NCI-H146 (cell line): ENCODE measurements at places on chromosomes 12 and 14.

DNA sequence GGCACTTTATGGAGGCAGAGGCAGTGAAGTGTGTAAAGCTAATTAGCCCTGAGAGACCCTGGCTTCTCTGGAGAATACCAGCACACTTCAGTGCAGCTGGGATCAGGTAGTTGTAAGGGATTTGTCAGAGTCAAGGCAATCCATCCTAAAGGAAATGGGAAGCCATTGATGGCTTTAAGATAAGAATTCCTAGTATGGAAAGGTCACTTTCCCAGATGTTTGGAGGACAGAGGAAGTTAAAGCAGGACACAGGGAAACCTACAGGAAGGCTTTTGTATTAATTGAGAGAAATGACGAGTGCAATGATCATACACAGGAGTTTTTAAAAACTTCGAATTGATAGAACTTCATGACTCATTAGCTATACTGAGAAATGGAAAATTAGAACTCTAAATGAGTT is 254.4 kb downstream of the SLC16A7 start:
- DNase-seq = no peak

GRCh38 chr12:94098466-94098865 is 49.9 kb upstream of the PLXNC1 start:
- no peak for DNase-seq

- peak; percentile 35 for DNase-seq
Measured at GRCh38 chr12:77847060-77847541, 16.4 kb downstream of the NAV3 start.

GRCh38 chr14:21256539-21257393 is 12.5 kb downstream of the HNRNPC start:
- DNase-seq = no peak

DNA sequence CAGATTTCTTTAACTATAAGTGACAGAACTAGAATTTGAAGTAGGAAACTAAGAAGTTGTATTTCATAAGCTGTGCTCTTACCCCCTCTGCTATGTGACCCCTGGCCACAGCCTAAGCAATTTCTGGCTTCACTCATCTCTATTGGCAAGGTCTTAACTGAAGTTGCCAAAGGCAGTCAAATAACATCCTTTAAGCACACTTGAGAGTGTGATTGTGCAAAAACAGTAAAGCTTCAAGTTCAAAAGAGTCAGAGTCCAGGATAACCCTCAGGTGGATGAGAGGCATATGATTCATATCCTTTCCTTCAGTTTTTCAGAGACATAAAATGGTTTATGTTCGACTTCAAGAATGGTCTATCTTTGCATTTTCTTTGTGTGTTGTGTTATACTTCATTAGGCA is 45.2 kb downstream of the GRIP1 start:
- no peak for DNase-seq

DNA sequence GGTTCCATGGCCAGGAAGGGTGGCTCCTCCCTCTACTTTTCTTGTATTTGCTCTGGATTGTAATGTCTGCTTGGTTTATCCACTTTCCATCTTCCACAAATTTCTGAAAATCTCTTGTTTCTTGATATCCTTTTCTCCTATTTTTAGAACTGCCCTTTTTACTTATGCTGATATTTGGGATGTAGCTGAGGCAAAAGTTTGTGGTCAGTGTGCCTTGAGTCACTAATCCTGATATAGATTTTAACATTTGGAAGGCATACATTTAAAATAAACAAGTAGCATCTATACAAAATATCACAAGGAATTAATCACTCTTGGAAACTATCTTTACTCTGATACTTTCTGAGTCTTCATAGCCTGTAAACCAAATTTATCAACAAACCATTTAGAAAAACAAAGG is 11.0 kb downstream of the GRIP1 start:
- no peak for DNase-seq

- DNase-seq = no peak
Measured at GRCh38 chr12:47017901-47018475, 61.4 kb upstream of the PCED1B start.

- DNase-seq = no peak
Measured at GRCh38 chr14:100438678-100439592, 115.8 kb downstream of the SLC25A47 start.

DNA sequence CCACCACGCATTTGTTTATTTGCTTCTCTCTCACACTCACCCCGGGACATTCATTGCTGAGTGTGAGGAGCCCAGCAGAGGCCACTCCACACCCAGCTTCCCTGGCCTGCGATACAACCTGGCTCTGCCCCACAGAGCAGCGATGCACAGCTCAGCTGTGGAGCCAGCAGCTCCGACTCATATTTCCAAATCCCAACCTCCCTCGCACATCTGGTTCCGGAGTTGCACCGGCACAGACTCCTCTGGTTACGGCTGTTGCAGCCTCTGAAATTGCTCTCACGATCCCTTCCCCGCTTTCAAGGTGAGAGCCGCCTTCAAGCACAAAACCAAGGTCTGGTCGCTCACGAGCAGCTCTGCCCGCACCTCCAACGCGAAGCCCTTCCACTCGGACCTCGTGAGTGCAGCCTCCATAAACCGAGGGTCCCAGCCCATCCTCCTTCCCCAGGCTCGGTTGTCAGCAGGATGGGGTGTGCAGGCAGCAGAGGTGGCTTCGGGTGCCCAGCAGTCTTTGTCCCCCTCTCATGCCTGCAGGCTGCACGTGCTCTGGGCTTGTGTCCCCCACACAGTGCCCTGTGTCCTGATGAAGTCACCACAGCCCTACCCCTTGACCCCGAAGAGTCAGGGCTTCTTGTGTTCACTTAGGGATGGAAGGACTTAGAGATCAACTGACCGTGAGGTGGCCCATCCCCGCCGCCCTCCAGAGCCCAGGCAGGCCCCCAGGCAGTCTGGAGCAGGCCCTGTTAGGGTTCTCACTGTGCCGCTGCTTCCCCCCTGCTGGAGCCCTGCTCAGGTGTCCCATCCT is 184.3 kb downstream of the ADGRD1 start:
- no peak for DNase-seq

GRCh38 chr12:122064780-122065588 is 13.6 kb upstream of the MLXIP start:
- DNase-seq = peak; percentile 45

DNA sequence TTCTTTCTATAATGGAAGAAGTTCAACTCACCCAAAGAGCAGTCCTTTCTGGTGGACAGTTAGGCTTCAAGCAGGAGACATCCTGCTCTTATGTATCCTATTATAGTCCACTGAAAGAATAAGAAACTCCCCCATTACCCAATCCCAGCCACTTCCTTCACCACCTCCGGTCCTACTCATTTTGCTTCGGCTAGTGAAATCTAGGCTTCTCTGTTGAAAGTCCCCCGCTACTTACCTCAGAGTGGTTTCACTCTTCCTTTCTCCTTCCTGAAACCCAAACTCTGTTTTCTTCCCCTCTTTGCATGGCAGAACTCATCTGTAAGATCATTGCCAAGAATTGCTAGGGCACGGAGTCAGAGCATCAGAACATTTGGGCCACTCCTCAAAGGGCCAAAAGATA is at the start of gene GPR84:
GPR84 (minus strand) TSS at position 74 of the 400 bp plus-strand sequence. CDS start 635 bp downstream, outside the sequence.
- DNase-seq = no peak

DNA sequence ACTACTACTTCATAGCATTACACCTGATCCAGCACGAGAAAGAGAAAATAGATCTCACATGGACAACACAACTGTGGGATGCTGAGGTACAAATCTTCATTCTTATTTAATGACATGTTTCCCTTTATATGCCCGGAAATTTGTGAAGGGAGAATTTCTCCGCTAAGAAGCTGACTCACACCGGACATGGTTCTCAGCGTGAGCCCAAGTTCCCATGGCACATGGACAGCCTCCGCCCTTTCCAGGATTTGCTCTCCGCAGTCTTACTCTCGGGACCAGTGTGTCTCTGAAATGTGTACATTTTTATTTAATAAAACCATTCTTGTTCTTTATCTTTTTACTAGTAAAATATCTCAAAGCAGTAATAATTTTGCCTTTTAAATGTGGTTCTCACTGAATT is 1154.8 kb downstream of the TMEM121 start:
- no peak for DNase-seq

DNA sequence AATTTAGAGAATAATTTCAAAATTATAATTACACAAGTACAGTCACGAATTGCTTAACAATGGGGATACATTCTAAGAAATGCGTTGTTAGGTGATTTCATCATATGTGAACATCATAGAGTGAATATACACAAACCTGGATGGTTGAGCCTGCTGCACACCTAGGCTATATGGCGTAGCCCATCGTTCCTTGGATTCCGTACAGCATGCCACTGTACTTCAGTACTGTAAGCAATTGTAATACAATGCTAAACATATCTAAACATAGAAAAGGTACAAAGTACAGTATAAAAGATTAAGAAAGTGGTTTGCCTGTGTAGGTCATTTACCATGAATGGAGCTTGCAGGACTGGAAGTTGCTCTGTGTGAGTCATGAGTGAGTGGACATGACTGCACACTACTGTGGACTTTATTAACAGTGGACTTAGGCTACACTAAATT is 286.2 kb downstream of the CACNA1C start:
- no peak for DNase-seq

- DNase-seq = no peak
Measured at GRCh38 chr12:41184864-41185263, 3.3 kb upstream of the PDZRN4 start.

GRCh38 chr14:56247495-56248200 is 129.4 kb downstream of the PELI2 start:
- DNase-seq = no peak

GRCh38 chr12:3962631-3963483 is 89.7 kb upstream of the PARP11 start:
- no peak for DNase-seq

GRCh38 chr12:121804417-121805111 is 755 bp downstream of the SETD1B start:
- DNase-seq = peak; percentile 31

GRCh38 chr12:15268927-15269552 is 47.8 kb upstream of the RERG start:
- DNase-seq = peak; percentile 85

DNA sequence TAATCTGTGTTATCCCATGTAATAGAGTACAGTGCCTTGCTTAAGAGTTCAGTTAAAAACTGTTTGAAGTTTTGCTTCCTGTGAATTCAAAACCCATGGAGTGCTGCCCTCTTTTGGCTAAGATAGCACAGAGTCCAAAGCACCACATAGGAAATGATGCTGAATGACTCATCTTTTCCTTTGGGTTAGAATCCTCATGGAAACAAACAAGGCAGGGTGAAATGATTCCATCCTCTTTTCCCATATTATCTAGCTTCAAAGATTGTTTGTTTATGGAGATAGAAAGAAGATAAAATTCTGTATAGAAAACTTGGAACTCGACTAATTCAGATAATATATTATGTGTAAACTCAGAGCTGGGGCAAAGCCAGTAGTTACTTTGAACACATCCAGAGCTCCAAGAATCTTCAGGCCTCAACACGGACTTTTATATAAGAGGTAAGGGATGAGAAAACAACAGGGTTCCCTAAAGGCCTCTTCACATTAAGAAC is 87.4 kb downstream of the OTOGL start:
- DNase-seq = peak; percentile 76

DNA sequence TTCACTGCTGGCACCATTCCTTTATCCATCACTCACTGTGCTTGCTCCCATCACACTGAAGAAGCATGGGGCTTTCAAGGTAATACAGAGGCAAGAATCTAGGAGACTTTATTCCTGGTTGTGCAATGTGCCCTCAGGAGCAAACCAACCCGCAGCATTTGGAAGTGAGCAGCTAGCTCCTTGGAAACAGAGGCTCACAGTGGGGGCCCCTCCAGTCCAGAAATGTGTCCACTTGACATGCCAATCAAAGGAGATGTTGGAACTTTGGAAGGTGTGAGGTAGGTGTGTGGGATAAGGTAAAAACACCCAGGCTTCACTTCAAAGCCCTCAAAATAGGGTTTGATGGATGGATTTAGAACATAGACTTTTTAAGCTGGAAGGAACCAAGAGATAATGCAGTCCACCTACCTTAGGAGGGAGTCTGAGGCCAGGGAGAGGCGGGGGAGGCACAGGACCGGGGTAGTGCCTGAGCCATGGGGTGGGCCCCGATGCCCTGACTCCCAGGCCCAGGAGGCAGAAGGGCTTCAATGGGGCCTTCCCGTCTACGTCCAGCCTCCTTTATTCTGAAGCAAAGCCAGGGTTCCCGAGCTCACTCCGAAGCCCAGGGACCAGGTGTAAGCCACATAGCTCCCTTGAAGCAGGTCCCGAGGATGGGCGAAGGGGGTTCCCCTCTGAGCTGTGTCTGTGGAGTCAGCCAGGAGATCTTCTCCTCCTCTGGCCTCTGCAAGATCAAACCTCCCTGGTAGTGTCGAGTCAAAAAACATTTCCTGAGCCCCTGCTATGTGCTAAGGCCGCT is 17.6 kb upstream of the BCL11B start:
- no peak for DNase-seq

DNA sequence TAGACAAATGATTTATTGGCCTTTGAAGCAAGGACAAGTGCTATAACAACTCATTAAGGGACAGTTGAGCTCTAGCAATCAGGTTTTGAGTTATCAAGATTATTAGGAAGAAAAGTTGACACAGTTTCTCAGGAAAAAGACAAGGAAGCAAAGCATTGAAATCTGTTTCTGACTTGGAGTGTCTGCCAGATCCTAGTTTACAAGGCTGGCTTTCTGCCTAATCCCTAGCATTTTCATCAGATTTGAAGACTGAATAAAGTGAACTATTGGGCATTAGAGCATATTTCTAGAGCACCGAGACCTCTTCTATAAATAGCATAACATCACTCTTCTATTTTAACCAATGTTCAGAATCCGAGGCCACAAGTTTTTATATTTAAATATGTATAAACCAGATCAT is 7.0 kb downstream of the SYT1 start:
- DNase-seq = no peak

- DNase-seq = no peak
Measured at GRCh38 chr12:93403988-93404803, 26.5 kb downstream of the NUDT4 start.

DNA sequence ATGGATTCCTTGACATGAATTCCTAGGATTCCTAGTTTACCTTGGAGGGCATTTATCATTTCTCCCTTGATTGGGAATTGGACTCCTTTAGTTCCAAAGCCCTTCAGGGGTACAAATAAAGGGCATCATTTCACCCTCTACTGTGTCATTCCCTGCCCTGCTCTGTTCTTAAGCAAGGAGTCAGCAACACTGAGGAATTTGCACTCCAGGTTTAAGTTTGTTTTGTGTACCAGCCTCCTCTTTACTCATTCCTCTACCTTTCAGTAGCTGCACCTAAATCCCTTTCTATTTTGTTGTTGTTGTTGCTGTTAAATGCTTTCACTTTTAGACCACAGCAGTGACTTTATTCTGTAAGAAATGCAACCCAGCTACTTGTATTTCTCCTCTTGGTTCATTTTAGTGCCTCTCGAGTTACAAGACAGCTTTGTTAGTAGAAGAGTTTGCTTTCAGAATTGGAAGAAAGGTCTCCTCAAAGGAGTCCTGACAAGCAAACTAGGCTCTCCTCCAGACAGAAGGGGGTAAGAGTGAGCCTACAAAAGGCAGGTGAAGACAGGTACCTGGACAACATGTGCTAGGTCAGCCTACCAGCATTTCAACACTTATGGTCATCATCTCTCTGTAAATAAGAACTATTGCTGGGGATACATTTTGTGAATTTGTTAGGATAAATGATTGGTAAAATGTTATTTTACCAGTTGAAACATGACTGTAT is 90.0 kb downstream of the RMST start:
- no peak for DNase-seq

GRCh38 chr12:40579687-40580086 is 112.6 kb upstream of the CNTN1 start:
- DNase-seq = no peak
